ENCODE measurements at places on chromosomes 3 and 15.

- no peak for DNase-seq
These were observed 5.9 kb upstream of the CORO2B start for GRCh38 chr15:68572921-68573320.

DNA sequence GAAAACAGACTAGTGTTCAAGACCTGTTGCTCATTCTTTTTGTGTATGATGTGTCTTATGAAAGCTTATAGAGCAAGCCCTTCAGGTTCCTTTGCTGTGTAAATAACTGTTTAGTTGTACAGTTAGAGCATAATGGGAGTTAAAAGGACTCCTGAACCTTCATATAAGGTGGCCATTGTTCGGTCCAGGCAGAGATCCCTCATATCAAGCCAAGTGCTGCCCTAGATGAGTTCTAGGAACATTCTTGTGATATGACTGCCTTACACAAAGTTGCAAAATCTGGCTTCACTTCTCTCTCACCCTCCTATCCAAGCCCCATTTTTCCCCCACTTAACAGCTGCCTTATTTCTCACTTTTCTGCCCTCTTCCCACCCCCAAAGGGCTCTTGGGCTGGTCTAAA, 26.9 kb downstream of the GYG1 start:
- DNase-seq: no peak

- no peak for DNase-seq
These were observed 48.0 kb upstream of the C15orf39 start for GRCh38 chr15:75153565-75154276.

DNA sequence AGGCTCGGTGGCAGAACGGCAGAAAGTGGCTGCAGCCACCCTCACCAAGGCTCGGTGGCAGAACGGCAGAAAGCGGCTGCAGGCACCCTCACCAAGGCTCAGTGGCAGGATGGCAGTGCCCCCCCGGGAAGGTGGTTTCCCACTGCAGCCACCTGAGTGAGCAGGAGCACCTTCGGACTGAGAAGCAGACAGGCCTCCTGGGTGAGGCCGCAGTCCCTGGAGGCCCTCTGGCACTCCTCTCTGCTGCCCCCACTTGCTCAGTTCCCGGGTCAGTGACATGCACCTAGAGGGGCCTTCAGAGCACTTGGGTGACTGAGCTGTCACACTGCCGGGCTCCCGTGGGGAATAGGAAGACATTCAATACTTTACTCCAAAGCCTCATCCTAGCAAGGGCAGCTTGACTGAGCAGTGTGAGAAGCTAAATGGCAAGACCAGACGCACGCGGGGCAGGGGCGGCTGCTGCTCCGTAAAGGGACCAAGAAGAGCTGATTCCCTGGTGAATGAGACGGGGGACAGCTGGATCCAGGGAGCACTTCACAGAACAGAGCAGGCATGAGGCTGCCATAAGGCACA, 62.7 kb downstream of the PCSK6 start:
- no peak for DNase-seq

DNA sequence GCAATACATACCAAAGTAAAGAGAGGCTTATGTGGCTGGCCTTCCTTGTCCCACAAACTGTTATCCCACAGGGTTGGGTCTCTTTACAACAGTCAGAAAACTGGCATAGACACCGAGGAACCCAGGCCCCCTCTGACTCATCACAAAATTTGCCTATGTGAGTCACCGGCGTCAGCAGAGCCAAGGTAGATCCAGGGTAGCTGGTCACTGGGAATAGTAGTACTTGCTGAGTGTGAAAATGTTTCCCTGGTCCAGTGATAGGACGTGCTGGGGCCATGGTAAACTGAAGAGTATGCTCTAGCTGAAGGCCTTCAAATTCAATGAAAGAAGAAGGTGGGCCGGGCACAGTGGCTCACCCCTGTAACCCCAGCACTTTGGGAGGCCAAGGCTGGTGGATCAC, 27.1 kb upstream of the SKIL start:
- no peak for DNase-seq

- DNase-seq: no peak
These were observed 15.9 kb upstream of the ERC2 start for GRCh38 chr3:56484122-56484521.

GRCh38 chr3:17972030-17972429, 229.6 kb upstream of the TBC1D5 start:
- DNase-seq: no peak

DNA sequence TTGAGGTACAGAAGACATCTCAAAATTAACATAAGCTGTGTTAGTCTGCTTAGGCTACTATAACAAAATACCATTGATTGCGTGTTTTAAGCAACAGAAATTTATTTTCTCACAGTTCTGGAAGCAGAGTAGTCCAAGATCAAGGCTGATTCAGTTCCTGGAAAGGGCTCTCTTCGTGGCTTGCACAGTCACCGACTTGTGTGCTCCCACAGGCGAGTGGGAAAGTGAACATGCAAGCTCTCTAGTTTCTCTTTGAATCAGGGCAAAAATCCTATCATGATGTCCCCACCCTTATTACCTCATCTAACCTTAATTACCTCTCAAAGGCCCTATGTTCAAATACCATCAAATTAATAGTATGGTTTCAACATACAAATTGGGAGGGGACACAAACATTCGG, 505.9 kb downstream of the ZIC1 start:
- no peak for DNase-seq

Data from stimulated activated CD8-positive, alpha-beta memory T cell treated with anti-CD3 and anti-CD28 coated beads, Interleukin-15, amount 100 ng/mL, for 24 hours (primary cell).